ENCODE measurements at places on chromosomes 12 and 14.

- no peak for DNase-seq
Measured at GRCh38 chr12:72444125-72444524, 172.0 kb downstream of the TRHDE start.

DNA sequence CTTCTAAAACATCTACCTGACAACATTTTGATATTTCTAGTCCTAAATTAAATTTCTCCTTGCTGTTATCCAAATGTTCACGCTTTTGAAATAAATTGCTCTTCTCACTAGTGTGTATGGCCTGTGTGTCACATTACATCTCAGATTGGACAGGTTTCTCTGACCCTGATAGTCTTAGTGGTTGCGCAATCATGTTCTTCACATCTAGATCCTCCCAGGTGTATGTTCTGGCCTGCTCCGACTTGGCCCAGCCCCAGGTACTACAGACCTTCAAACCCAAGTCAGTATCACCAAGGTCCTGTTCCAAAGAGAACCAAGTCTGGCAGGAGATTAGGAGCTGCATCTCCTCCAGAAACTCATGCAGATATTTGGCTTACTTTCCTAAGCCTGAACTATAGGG lies 209.5 kb downstream of the ASCL1 start:
- DNase-seq, result no peak

DNA sequence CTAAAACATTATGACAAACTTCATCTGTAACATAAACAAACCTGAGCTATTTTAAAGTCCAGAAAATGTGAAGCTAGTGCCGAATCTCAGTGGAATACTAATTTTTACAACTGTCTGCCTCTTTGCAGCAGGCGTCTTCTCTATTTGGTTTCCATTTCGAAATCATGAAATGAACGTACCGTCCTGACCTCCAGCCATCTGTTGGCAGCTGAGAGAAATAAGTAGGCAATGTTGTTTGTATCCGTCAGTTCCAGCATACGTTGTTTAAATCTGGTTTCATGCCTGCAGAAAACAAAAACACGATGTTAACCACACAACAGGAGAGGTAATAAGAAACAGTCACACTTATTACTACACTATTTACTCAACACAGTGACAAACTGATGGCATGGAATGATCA lies 54.3 kb upstream of the KCNJ8 start:
- no peak for DNase-seq

DNA sequence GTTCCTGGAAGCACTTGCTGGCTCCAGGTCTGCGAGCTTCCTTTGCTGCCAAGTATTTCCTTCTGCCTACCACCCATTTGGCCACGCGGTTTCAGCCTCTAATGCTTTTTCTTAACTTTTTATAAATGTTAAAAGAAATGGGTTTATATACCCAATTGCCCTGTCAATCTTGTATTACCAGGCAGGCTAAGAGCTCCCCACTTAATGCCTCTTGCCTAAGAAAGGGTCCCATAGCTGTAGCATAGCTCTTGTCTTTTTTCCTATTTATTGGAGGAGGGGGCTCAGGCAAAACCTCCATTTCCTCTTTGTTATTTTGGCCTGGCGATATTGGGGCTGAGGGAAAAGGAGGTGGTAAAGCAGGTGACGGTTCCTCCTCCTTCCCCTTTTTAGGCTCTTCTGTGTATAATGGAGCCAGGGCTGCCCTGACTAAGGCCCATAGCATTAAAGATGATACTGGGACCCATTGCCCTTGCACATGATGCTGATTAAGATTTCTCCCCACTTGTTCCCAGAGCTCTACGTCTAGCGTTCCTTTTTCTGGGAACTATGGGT lies 21.6 kb upstream of the BLTP3B start:
- DNase-seq, result no peak

DNA sequence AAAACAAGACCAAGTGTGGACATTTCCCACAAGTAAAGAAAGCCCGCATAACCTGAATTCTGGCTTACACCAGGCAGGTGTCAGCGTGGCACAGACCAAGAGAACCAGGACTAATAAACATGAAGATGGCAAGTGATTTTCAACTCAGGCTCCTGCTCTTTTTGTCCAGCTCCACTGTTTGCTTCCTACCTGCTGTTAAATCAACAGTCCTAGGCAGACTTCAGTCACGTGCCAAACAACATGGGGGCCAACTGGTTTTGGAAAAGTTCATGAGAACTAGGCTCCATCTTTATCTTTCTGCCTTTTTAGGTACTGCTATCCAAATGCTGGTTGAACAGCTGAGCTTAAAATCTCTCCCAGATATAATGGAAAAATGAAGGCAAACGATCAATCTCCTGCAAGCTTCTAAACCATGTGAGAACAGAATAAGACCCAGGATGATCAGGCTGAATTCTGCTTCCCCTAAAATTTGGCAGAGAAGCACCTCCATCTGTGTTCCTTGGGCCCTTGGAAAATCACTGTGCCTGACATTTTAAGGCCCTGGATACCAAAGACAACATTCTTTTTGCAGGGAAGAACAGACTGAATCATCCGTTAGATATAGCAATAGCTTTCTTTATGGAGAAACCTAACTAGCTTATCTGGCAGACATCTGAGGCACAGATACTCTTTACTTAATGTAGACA lies 215.6 kb upstream of the USP15 start:
- DNase-seq, result no peak

GRCh38 chr12:121038861-121039668 lies at the start of gene OASL:
OASL (minus strand) TSS chr12:121039246; CDS start chr12:121038971, 275 bp downstream.
- DNase-seq, result no peak

Data from activated CD4-positive, CD25-positive, alpha-beta regulatory T cell treated with anti-CD3 and anti-CD28 coated beads, Interleukin-2, amount 50 U/mL, for 16 hours (primary cell).